Activated CD4-positive, alpha-beta T cell treated with anti-CD3 and anti-CD28 coated beads, Interleukin-2, amount 10 ng/mL, durations not matched to agents 7 days and 5 days (primary cell): ENCODE measurements at places on chromosomes 11 and 22. TPM values are rescaled to one million over a fixed set of nuclear protein-coding genes. Genes with fewer than 3 reads are reported as not detected.

MS4A6E gene
- not detected for total RNA-seq

- DNase-seq = no peak
- no peaks in the 10 kb centered on the region for H3K36me3 ChIP-seq
- peaks cover 50% of the 10 kb centered on the region for H3K27me3 ChIP-seq
Observed at GRCh38 chr11:107583629-107584195, 7.2 kb upstream of the ELMOD1 start.

DNA sequence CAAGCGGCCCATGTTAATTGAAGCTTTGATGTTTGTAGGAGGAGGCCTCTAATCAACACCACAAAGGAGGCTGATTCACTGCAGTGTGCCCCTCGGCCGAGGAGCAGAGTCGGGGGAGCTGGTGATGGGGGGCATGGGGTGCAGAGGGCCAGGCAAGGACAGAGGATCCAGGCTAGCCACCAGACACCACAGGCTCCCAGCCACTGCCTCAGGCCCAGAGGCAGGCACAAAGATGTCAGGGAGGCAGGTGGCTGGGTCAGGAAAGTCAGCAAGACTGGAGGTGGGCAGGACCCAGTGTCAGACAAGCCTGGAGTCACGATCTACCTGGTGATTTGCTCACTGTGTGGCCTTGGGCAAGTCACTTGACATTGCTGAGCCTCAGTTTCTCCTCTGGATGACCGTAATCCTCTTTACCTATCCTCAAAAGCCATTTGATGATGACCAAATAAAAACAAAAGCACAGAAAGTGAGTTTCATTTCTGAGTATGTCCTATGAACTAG is 121.0 kb downstream of the BUD13 start:
- H3K27me3 ChIP-seq = peaks cover 3% of the 10 kb centered on the region
- H3K27ac ChIP-seq = no peak overlapping the region
- no peaks in the 10 kb centered on the region for H3K4me1 ChIP-seq
- no peaks in the 10 kb centered on the region for H3K36me3 ChIP-seq
- no peak for DNase-seq

DNA sequence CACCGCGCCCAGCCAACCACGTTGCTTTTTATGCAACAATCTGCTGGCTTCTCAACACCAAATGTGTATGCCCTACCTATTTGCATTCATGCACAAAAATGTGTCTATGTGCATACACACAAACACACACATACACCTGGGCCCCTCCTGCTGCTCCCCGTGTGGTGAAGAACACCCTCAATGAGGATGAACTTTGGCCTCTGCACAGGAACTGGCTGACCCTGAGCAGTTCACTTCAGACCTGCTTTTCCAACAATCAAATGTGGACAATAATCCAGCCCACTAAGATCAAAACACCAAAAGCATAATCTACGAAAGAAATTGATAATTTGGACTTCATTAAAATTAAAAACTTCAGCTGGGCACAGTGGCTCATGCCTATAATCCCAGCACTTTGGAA is 25.3 kb upstream of the SLC35C1 start:
- H3K4me3 ChIP-seq = no peak overlapping the region
- peaks cover 25% of the 10 kb centered on the region for H3K27me3 ChIP-seq
- no peak overlapping the region for H3K27ac ChIP-seq
- DNase-seq = no peak
- no peaks in the 10 kb centered on the region for H3K36me3 ChIP-seq
- no peaks in the 10 kb centered on the region for H3K4me1 ChIP-seq

DNA sequence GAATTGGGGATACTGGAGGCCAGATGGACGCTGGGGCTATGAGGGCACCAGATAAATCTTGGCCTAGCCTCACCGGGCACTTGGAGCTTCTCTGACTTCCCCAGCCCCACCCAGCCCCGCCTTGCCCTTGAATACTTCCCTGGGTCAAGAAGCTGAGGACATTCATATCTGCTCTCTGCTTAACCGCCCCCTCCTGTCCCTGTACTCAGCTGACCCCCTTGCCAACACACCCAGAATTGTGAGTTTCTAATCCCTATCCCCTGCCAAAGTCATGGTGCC is 22.0 kb downstream of the FADS3 start:
- peaks cover 5% of the 10 kb centered on the region for H3K4me1 ChIP-seq
- peaks cover 9% of the 10 kb centered on the region for H3K36me3 ChIP-seq
- H3K27me3 ChIP-seq = peaks cover 2% of the 10 kb centered on the region
- no peak overlapping the region for H3K27ac ChIP-seq
- H3K4me3 ChIP-seq = no peak overlapping the region

- H3K4me3 ChIP-seq = no peak overlapping the region
- peaks cover 17% of the 10 kb centered on the region for H3K27me3 ChIP-seq
Observed at GRCh38 chr11:130397780-130398179, 30.6 kb downstream of the ADAMTS8 start.

DNA sequence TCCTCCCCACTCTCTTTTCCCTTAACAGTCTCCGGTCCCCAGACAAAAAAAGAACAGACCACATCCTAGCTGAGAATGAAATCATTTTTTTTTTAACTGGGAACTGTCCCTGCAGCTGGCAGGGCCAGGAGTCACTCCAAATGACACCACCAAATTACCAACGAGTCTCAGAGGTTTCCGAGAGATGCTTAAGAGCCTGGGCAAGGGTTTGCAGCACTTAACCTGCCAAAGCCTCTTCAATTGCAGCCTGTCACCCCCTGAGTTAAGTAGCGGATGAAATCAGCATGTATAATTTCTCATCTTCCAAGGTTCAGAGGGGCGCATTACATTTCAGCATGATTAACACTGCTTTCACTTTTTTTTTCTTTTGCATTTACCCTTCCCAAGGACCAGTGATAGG is 71.8 kb downstream of the TENM4 start:
- no peak for DNase-seq
- H3K36me3 ChIP-seq = no peaks in the 10 kb centered on the region
- H3K27me3 ChIP-seq = no peaks in the 10 kb centered on the region
- no peak overlapping the region for H3K27ac ChIP-seq
- H3K4me1 ChIP-seq = no peaks in the 10 kb centered on the region
- H3K4me3 ChIP-seq = no peak overlapping the region
